ENCODE measurements at places on chromosomes 1 and 21.

GRCh38 chr1:222404710-222405109 lies 143.2 kb downstream of the HHIPL2 start:
- DNase-seq: no peak

DNA sequence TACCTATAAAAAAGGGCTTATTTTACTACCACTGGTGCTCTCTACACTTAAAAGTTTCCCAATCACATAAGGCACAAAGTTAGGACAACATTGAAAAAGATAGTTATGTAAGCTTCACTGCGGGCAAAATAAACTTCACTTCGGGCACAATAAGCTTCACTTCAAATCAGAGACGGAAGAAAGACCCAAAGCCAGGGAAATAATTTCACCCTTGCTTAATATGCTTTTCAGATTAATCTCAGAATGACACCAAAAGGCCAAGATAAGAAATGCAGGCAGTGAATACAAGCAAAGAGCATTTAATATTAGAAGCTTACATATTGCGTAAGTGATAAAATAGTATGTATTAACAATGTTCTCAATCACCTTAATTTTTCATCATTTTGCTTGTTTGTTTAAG lies 444.2 kb downstream of the SETD4 start:
- no peak for DNase-seq

GRCh38 chr1:55059302-55060132 lies 20.2 kb downstream of the PCSK9 start:
- no peak for DNase-seq

DNA sequence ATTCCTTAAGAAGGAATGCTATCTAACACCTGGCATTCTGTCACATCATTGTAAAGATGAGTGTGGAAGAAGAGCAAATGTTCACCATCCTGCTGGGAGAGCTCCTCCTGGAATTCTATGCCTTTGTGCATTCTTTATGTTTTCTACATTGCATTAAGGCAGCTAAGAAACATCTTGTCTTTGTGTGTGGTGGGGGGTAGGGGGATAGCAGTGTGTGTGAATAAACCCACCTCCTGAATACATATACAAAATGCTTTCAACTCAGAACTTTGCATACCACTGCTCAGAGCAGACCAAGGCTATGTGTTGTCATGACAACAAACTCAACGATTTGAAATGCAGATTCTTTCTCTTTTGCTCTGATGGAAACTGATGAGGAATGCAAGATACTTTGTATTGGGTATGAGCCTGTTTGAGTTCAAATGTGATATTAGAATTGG lies 193.6 kb upstream of the KAZN start:
- no peak for DNase-seq

GRCh38 chr1:41392528-41392924 lies 31.3 kb downstream of the FOXO6 start:
- DNase-seq: no peak

GRCh38 chr1:31568895-31569595 lies 7.3 kb upstream of the TINAGL1 start:
- no peak for DNase-seq

DNA sequence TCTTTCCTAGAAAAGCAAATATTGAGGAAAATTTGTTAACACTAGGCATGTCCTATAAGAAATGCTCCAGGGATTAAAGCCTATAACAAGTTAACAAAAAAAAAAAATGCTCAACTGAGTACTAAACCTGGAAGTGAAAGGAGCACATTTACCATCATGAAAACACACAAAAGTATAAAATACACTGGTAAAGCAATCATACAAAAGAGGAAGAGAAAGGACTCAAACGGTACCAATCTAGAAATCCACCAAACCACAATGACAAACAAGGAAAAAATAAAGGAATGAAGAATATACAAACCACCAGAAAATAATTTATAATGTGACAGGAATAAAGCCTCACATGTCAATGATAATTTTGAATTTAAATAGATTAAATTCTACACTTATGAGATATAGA lies 21.2 kb downstream of the CD1E start:
- DNase-seq: no peak

- peak; percentile 64 for DNase-seq
Measured at GRCh38 chr1:172390683-172391551, 29.6 kb upstream of the C1orf105 start.

DNA sequence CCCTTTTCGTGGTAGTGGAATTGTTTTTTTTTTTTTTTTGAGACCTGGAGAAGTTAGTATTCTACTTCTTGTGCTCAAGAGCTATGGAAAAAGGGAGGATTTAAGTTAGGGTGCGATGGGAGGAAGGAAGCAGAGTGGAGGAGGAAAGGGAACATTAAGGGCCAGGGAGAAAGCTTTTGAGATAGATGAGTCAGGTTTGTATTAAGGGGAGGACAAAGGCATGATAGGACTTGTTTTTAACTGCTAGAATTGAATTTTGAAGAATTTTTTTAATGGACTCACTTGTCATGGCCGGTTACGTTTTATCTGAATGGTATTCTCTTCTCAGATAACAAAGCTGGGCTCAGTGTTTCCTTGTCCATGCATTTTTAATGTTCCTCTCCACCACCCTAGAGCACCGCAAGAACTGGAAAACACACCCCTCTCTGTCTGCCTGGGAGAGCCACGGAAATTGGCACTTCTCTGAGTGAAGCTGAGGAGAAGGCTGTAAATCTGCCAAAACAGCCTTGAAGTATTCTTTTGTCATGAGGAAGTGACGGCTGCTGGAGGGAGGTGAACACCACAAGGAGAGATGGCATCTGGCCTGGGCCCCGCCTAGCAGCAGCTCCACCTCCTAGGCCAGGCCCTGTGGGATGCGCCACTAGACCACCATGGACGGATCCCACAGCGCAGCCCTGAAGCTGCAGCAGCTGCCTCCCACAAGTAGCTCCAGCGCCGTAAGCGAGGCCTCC lies 3.5 kb downstream of the NIPAL3 start:
- DNase-seq: no peak

GRCh38 chr1:82045221-82045620 lies 244.5 kb downstream of the ADGRL2 start:
- no peak for DNase-seq

GRCh38 chr1:24622218-24622617 lies 20.9 kb upstream of the SRRM1 start:
- no peak for DNase-seq

DNA sequence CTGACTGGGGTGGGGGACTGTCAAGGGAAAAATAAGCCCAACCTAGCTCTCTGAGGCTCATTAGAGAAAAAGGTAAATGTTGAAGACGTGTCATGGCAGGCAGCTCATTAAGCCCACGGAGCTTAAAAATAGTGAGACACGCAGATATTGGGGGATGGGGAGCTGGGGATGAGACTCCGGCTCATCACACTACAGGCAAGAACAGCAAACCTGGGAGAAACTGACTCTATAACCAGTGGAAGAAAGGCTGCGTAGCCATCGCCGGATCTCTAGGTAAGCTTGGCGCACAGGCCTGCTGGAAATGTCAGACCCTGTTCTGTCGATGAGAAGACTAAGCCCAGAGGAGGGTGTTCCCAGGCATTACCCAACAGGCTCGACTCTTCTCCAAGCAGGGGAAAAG lies 78.0 kb downstream of the SYT2 start:
- DNase-seq: no peak

DNA sequence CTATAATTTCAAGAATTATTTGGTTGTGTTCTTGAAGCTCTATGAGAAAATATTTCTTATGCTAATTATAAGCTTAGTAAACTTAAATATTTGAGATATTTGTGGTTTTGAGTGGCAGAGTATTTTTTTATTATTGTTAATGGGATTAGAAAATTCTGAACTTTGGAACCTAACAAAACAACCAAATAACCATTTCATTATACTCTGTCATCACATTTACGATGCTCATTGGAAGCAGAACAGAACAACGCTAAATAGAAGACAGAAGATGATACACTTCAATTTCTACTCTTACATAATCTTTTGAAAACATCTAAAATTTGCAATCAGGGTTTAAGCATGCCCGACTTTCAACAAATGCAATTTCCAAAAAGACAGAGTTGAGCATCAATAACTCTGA lies 270.2 kb downstream of the PTPRC start:
- no peak for DNase-seq

DNA sequence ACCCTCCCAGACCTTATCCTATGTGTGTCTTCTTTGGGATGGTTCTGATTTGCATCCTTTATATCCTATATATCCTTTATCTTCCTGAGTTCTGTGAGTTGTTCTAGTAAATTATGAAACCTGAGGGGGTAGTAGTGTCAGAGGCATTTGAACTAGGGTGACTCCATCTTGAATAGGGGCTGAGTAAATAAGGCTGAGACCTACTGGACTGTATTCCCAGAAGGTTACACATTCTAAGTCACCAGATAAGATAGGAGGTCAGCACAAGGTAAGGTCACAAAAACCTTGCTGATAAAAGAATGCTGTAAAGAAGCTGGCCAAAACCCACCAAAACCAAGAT lies 50.6 kb downstream of the SUSD4 start:
- no peak for DNase-seq

- no peak for DNase-seq
Measured at GRCh38 chr1:64098846-64099582, 104.4 kb upstream of the UBE2U start.

- no peak for DNase-seq
Measured at GRCh38 chr1:90773812-90774211, 56.7 kb upstream of the BARHL2 start.

GRCh38 chr1:118302145-118302544 lies 117.1 kb upstream of the SPAG17 start:
- DNase-seq: no peak

DNA sequence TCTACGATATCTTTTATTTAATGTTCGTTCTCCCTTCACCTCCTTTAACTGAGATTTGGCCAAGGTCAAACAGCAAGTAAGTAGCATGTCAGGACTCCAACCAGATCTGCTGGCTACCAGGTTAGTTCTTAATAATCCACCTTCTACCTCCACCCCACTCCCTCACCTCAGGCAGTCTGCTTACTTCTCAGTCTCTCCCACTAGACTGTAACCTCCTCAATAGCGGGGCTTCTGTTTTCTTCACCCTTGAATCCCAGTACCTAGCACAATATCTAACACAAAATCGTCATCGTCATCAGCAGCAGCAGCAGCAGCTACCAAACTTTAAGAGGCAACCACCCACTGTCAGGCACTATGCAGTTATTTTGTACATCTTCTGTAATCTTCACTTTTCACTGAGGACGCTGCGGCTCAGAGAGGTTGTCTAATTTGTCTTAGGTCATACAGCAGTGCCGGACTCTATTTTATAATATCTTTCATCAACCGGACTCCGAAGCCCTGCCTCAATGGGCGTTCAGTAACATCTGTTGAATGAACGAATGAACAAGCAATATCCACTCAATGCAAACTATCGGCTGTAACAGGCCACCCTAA lies 859 bp upstream of the MAGI3 start:
- no peak for DNase-seq

All from kidney glomerular epithelial cell (primary cell).